ENCODE measurements at places on chromosomes 13 and 19.

DNA sequence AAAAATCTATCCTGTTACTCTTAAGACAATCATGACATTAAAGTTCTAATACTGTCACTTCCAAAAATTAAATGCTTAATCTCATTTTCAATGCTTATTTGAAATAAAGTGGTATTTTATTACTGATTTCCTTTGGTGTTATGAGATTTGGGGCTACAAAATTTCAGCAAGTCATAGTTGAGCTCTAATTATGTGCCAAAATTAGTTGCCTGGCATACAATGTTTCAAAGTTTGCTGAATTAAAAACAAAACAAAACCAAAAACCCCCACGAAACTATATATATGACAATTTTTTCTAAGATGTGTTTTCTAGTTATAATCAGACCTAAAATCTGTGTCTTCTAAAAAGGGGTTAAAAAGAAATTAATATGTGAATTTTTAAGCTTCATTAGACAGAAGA lies 62.2 kb downstream of the KCNRG start:
- no peak for DNase-seq

- DNase-seq, result no peak
These were observed 678 bp downstream of the ISOC2 start for GRCh38 chr19:55460670-55461258.

DNA sequence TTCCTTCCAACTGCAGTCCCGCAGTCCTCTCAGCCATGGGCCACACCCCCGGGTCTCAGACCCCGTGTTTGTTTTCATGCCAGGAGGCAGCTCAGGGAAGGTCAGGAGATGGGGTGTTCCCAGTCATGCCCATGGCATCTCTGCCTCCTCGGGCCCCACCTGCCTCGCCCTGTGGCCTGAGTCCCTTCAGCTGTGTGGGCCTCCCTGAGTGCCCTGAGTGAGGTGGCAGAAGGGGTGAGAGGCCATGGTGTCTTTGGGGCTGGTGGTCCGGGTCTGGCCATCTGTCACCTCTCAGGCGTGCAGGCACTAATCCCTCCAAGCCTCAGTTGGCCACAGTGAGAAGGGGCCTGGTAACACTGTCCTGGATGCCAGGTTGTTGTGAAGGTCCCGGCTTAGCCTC lies 10.9 kb upstream of the KDM4B start:
- DNase-seq, result no peak

DNA sequence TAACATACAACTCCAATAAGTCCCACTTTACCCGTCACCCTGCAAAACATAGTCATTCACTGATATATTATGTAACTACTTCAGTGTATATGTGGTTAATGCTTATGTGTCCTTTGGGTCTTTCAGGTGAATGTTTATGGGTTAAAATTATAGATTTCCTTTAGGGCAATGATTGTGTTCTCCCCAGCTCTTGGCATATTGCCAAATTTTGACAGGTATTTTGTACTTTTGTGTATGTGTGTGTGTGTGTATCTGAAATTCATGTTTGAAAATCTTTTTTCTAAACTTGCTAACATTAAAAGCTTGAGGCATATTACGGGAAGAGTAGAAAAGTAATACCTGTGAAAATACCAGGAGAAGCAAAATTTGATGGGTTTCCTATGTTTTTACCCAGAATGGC lies 8.2 kb downstream of the CDK8 start:
- DNase-seq, result no peak

DNA sequence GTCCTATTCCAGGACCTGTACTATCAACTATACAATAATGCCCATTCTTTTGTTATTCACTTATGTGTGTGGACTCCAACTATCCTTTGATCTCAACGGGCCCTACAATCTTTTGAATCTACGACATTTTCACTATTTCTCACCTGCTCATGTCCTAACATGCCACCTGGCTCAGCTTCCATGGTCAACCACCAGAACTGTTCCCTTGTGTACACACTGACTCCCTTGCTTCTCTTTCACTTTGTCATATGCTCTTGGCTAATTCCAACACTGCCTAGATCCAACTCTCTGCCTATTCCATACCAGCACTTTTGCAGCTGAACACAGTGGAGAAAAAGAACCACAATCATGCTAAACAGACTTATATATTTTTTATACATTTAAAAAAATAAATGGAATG lies 53.1 kb downstream of the MICU2 start:
- DNase-seq, result no peak

- no peak for DNase-seq
These were observed 176.9 kb downstream of the SHISA2 start for GRCh38 chr13:25874907-25875306.

GRCh38 chr13:75762076-75762937 lies 126.2 kb downstream of the LMO7 start:
- DNase-seq, result no peak

DNA sequence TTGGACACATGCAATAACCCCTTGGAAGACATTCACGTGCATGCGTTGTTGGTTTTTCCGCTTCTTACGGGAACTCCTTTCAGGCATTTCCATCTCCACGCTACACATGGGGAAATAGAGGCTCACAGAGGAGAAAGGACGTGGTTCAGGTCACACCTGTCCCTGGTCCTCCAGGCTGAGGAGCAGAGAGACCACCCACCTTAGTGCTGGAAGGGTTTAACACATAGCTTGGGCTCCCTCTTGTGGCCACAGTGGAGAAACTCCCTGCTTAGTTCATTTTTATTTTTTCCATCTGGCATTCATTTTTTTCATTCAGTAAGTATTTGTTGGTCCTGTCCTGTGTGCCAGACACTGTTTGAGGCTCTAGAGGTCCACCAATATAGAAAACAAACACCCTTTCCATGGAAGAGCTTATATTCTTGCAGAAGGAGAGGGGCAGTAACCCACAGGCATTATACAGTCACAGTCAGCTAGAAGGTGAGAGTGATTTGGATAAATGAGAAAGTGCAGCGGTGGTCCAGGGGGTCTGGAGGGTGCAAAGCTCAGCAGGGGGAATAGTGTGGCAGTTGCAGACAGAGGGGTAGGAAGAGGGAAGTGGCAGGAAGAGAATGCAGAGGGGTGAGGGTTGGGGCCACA lies 24.2 kb upstream of the TTYH1 start:
- DNase-seq, result no peak

- no peak for DNase-seq
These were observed 41.6 kb downstream of the COL4A1 start for GRCh38 chr13:110265341-110265681.
